ENCODE measurements at places on chromosomes 5 and 9.

DNA sequence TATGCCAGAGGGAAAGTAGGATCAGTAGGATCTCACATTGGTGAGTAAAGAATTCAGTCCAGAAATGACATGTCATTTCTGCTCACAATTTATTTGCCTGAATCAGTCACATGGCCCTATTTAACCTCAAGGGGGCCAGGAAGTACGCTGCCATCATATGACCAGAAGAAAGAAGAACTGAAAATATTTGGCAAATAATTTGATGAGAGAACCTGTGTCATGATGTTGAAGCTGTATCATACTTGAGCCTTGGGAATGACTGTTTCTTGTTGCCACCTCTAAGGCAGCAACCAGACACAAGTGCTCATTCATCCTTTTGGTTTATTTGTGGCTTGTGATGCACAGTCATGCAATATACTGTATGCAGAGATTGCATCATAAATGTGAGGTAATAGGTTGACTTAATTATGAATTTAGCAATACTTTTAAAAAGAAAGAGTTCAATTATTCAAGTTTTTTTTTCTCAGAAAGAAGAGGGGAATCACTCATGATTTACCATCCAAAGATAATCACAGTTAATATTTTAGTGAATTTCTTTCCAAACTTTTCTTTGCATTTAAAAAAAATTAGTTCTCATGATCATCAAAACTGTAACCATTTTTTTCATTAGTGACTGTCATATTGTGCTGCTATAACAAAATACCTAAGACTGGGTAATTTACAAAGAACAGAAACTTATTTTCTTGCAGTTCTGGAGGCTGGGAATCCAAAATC, 8.2 kb upstream of the ZFYVE16 start:
- no peak for DNase-seq

GRCh38 chr9:38652044-38652443, 31.6 kb upstream of the ANKRD18A start:
- DNase-seq = no peak

GRCh38 chr5:134122530-134122929, 8.0 kb downstream of the TCF7 start:
- DNase-seq = no peak

- no peak for DNase-seq
Observed at GRCh38 chr5:85441156-85441555, 1056.5 kb upstream of the EDIL3 start.

DNA sequence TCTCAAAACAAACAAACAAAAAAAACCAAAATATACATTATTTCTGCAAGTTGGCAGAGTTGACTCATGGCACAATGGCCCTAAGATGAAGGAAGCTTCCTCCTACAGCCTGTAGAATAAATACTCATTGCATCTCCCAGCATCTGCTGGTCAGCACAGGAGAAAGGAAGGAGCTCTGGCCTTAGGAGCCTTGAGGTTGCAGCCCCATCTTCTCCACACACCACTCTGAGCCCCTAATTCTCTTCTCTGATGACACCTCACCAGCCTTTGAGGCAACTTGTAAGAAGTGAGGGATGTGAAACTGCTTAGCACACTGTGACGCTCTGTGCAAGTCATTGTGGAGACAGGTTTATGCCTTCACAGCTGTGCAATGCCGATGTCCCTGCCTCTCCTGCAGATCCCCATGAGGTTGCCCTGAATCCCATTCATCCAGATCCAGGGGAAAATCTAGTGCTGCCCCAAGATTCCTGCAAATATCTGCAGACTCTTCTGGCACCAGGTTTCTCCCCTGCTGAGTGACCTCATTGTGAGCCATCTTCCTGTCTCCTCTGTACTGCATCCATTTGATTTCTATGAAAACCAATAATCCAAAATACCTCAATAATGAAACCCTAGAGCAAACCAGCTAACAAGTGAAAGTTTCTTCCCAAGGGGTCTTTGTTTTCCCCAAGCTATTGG, 65.3 kb upstream of the TGFBR1 start:
- no peak for DNase-seq

DNA sequence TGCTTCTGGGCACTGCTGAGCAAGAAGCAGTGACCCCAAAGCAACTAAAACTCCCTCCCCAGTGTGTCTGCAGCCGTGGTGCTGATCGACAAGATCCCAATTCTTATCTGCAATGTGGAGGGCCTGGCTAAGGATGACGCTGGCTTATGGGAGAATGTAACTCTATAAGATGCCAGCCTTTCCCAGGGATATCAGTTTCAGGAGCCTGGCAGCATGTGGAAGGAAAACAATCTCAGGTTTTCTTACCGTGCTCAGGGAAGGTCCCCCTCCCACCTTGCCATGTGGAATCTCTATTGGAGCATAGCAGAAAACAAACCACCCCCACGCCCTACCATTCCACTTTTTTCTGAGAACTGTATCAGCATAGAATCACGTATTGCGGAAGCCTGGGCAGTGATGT, 87.7 kb upstream of the PTPN3 start:
- DNase-seq = no peak

Measured in NCI-H146 (cell line).